ENCODE measurements at places on chromosomes 6 and 20. TPM values are rescaled to one million over a fixed set of nuclear protein-coding genes. Genes with fewer than 3 reads are reported as not detected.

Gene GABRR2
- 0.42 TPM for total RNA-seq

Gene ARMC2
- total RNA-seq = 1.9 TPM

Gene SIRPD
- total RNA-seq = 0.14 TPM

Gene EMILIN3
- total RNA-seq = 1.5 TPM

- no peak for DNase-seq
These were observed 60.0 kb downstream of the PTPN1 start for GRCh38 chr20:50569864-50570836.

DNA sequence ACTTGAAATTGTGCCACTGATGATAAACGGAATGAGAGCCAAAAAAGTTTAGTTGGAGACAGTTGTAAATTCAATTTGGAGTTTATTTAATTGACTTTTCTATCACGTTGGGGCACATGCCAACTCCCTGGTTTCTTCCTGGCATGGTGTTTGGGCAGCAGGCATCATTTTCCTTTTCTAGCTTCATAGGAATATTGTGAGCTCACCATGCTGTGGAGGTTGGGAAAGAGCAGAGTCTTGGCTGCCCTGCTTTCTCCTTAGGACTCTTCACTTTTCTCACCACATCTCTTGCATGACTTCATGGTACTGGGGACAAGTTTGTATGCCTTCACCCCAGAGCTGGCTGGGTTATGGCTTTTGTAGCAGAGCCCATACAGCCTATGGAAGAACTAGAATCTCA lies 6.4 kb downstream of the SCAND1 start:
- no peak for DNase-seq

DNA sequence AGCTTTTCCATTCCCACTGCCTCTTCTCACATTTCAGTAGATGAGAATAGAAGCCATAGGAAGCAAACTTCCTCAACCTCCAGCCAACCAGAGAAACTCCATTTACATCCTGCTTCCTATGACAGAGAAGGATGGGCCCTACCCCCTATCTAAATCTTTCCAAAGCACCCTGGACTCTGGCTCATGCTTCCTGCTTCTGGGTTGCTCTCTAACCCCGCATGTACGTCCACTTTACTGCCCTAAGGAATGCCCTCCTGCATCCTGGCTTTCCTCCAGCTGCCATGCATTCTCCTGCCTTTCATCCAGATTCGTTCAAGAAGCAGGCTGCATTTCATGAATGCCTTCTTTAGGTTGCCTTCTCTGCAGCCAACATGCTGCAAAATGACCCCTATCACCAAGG lies 91.9 kb downstream of the FAM217A start:
- DNase-seq = no peak

DNA sequence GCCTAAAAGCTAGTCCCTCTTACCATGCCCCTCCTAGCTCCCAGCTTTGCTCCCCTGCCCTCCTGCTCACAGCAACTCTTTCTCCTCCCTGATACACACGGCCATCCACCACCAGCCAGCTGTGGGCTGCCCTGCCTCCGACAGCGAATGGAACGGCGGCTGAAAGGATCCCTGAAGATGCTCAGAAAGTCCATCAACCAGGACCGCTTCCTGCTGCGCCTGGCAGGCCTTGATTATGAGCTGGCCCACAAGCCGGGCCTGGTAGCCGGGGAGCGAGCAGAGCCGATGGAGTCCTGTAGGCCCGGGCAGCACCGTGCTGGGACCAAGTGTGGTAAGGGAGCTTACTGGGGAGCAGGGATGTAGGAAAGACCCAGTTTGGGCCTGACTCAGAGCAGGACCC lies 16.6 kb upstream of the ZNF76 start:
- DNase-seq = no peak

DNA sequence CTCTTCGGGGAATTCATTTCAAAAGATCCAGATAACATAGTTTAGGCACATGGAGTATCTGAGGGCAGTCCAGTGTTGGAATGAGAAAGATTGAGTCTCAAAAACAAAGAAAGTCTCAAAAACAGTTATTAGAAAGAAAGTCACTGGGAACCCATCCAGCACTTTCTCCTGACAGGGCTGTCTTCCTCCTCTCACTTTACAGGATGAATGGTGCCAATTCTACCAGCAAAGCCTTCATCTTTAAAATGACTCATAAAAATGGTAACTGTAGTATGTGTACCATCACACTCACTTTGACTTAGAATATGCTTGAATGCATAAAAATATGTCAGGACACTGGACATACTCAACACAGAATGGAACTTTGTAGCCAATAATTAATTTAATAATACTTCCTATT lies 71.3 kb downstream of the SLC22A3 start:
- no peak for DNase-seq

DNA sequence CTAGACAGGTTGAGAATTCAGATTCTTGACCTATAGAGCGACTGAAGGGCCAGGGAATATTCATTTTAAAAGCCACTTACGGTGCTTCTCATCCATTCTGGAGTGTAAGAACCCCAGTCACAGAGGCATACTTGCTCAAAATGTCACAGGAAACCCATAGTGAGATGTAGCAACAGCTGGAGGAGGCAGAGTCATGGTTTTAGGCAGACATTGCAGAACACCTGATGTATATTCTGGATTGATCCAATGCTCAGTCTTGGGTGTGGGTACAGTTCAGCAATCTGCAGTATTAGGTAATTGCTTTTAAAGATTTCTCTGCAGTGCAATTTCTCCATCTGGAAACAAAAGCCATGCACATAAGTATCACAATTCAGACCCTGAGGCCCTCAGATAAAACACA lies 137.4 kb upstream of the SLC22A23 start:
- DNase-seq = no peak

- DNase-seq = no peak
These were observed 26.3 kb downstream of the PRDM1 start for GRCh38 chr6:106112433-106112832.

DNA sequence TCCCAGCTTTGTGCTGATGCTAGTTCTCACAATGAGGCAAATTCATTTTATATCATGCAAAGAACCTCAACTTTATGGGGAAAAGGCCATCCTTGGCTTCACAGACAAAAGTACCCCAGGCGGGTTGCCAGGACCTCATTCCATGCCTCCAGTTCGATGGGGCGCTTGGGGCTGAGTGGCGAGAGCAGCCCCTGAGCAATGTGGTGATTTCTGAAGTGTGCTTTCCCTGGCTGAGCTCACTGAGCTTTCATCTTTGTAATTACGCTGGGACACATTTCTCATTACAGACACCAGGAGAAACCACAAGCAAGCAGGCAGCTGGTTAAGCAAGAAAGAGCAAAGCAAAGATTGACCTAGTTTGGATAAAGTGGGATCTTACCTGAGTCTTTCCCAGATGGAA lies 301.5 kb upstream of the CDH4 start:
- no peak for DNase-seq

DNA sequence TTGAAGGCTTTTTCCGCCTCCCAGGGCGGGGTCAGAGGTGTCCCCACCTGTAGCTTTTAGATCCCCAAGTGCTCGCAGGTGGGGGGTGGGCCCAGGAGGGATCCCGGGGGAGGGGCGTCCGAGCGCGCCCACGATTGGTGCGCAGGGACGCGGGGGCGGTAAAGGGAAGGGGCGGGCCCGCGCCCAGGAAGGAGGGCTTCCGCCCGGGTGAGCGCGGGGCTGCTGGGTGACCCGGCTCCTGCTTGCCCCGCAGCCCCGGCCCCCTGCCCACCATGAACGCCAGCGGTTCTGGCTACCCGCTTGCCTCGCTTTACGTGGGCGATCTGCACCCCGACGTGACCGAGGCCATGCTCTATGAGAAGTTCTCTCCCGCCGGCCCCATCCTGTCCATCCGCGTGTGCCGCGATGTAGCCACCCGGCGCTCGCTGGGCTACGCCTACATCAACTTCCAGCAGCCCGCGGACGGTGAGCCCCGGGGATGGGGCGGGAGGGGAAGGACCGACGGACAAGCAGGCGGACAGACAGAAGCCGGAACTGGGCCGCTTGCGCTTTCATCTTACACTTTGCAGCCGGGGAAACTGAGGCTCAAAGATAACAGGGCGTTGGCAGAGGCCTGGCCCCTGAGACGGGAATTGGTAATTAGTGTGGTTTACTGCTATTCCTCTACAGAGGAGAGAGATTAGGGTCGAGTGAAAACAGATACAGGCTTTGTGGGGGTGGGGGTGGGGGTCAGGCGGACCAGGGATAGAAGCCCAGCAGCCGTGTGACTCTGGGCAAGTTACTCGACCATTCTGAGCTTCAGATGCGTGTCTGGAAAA lies at the start of gene PABPC1L:
Gene PABPC1L, plus strand, starts transcription at position 189 of the 818 bp plus-strand sequence. Its CDS starts 84 bp downstream, at position 273.
- DNase-seq = peak; percentile 64

DNA sequence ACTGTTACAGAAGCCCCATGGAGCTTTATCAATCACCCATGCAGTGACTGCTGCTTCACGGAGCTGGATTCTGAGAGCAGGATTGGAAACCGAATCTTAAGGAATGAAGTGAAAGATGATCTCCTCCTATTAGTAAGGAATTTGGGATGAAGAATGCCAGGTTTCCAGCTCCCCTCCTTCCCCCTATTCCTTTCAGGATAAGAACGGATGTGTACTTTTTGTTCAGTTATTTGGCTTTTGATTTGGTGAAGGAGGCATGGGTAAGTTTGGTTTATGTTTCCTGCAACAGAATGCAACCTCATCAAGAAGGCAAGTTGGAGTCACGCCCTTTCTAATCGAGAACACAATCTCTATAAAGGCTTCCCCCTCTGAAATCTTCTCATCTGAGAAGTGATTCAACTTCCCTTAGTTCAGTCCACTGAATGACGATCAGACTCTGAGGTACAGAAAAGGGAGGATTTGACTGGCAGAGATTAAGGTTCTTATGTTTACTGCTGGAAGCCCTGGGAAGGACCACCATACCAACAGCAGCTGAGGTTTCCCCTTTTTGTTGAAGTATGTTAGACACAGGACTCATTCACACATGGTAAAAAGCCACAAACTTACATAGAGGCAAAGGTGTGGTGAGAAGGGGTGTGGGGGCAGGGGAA lies 5.5 kb downstream of the ELMO2 start:
- peak; percentile 28 for DNase-seq

GRCh38 chr6:33075568-33076405 lies at the start of gene HLA-DPB1:
HLA-DPB1 (plus strand) TSS chr6:33075990; CDS start chr6:33076042, 52 bp downstream.
- peak; percentile 37 for DNase-seq

GRCh38 chr6:157597461-157598312 lies 216.7 kb downstream of the ZDHHC14 start:
- DNase-seq = no peak

DNA sequence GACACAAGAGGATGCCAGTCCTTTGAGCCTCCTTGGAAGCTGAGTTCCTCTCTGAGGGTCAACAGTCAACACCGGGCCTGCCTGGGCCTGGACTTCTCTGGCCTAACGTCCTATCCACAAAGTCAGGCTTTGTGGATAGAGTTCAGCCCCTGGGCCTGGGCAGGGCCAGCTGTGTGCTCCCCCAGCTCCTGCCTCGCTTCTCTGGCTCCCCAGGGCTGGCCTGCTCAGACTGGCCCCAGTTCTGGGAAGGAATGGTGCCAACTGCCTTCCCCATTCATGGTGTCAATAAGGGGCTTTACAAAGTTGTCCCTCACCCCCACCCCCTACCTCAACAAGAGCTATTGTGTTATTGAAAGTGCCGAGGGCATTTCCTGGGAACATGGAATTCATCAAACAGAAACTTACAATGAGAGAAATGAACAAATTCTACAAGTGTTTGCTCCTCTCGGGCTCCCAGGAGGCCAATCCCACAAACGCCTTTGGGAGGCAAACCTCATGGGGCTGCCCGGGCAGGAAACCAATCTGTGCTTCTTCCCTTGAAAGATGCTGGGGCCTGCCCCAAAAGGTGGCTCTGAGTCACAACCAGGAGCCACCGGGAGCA lies 26.5 kb upstream of the PPP1R14C start:
- DNase-seq = no peak

DNA sequence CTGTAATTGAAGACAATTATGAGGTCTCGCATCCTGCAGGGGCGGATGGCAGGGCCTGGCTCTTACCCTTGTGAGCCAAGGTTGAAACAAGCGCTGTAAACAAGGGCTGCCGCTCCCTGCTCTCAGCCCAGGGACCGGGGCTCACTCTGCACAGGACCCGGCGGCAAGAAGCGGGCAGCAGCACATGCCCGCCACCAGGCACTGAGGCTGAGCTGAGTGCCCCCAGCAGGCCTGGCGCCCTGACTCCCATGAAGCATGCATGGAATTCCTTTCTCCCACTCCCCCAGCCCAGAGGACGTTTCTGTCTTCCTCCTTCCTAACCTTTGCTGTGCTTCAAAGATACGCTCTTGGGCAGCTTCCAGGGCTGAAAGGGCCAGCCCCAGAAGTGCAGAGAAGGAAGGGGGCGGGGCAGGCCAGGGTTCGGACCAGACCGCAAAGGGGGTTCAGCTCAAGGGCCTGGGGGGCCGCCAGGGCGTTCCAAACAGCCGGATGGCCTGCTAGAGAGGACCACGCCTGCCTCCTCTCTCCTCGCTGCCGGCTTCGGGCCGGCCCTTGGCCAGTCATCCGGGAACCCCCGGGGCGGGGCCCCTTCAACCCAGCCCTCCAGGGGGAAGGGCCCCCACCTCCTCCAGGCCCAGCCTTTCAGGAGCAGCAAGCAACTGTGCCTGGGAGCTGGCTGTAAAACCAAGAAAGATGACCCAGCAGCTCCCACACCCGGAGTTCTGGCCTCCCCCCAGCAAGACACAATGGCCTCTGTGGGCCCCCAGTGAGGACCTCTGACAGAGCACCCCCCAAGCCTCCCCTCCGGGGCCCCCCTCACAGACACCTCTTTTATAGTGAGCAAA lies 109.9 kb downstream of the NOL4L start:
- no peak for DNase-seq

- DNase-seq = peak; percentile 71
These were observed 30.3 kb downstream of the TBPL1 start for GRCh38 chr6:133983099-133983939.

GRCh38 chr6:55250400-55250799 lies 76.1 kb downstream of the HCRTR2 start:
- DNase-seq = no peak

DNA sequence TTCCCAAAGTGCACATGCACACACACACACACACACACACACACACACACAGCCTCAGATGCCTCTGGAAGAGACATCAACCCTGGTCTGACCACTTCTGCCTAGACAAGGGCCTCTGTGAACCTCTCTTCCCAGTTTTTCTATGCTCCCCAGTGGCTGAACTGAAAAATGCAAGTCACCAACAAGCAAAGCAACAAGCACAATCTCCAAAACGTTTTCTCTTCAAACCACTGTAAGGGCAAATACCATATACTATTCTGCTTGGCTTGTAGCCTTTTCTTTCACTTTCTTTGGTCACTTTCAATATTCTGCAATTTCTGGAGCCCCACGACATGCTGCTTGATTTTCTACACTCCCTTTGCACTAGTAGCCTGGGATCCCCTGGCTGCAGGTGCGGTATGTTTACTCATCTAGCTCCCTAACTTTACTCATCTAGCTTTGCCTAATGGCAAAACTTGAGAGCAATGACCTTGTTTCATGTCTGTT lies 121.4 kb upstream of the DST start:
- no peak for DNase-seq

- no peak for DNase-seq
These were observed 43.1 kb upstream of the HECA start for GRCh38 chr6:139091826-139092225.

- DNase-seq = no peak
These were observed 26.7 kb upstream of the COL10A1 start for GRCh38 chr6:116152620-116153019.

GRCh38 chr6:126824226-126824625 lies 294.2 kb upstream of the RSPO3 start:
- DNase-seq = no peak

- no peak for DNase-seq
These were observed 55.0 kb downstream of the SOX4 start for GRCh38 chr6:21648475-21649050.

- no peak for DNase-seq
These were observed 2.9 kb upstream of the TUBB2B start for GRCh38 chr6:3230256-3230882.
